ENCODE measurements at places on chromosomes 2 and 18. TPM values are rescaled to one million over a fixed set of nuclear protein-coding genes. Genes with fewer than 3 reads are reported as not detected.

DNA sequence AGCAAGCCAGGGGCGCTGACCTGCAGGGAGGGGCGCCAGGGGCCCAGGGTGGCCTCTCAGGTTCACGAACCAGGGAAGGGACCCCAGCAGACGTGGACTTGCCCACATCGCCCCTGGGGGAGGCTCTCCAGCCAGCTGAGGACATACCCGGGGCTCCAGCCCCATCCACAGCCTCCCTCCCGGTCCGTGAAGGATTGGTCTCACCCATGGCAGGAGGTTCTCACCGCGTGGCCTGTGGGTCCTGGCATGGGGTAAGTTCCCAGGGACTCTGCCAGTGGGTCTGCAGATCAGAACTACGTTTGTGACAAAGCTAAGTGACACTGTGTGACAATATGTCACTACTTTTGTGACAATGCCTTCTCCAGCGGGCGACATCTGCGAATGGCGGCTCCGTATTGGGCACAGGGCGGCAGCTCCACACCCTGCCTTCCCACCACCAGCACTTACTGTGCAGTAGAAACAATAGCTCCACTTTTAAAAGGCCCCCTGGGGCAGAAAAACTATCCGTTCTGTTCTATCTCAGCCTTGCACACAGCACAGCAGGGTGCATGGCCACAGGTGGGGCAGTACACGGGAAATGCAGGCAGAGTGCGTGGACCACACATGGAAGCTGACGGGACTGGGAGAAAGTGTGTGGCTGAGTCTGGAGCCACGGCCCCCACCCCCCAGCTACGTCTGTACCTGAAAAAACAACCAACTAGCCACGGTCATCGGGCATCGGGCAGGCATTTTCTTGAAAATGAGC, 65.2 kb upstream of the CTDP1 start:
- DNase-seq, result no peak

DNA sequence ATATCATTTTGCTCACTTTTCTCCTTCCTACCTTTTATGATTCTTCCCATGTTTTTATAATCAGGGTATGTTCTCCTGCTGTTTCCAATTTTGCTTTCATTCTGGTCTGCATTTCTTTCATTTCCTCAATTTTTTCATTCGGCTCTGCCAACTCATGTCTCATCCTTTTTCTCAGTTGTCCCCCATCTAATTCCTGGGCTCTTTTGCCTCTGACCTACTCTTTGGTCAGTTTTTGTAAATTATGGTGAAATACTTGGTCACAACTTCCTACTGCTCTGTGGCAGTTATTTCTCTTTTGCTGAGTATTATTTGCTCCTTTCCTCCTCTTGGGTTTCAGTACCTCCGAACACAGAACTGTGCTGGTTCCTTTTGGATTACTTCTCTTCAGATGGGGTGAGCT, 27.5 kb downstream of the MYO7B start:
- no peak for DNase-seq

- no peak for DNase-seq
These were observed 8.8 kb upstream of the ZBTB7C start for GRCh38 chr18:48417985-48418384.

GRCh38 chr2:25286723-25287483, 54.8 kb downstream of the DNMT3A start:
- no peak for DNase-seq

- no peak for DNase-seq
These were observed 86.6 kb upstream of the CAVIN2 start for GRCh38 chr2:191933307-191934105.

The LRP2 gene
- under 0.01 TPM for total RNA-seq

GRCh38 chr2:184551626-184552025, 46.7 kb upstream of the ZNF804A start:
- DNase-seq, result no peak

DNA sequence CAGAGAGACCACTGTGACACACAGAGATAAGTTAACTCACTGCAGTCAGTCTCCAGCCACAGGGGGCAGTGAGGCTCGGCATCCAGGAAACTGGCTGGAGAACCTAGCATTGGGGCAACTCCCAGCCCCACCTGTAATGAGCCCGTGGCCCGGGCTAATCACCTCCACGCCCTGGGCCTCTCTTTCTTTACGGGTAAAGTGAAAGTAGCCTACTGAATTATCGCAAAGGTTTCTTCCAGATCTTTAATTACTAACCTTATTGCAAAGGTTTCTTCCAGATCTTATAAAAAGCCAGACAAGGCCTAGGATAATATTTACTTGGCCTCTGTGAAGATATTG, 45.7 kb upstream of the ACAA2 start:
- DNase-seq, result no peak

DNA sequence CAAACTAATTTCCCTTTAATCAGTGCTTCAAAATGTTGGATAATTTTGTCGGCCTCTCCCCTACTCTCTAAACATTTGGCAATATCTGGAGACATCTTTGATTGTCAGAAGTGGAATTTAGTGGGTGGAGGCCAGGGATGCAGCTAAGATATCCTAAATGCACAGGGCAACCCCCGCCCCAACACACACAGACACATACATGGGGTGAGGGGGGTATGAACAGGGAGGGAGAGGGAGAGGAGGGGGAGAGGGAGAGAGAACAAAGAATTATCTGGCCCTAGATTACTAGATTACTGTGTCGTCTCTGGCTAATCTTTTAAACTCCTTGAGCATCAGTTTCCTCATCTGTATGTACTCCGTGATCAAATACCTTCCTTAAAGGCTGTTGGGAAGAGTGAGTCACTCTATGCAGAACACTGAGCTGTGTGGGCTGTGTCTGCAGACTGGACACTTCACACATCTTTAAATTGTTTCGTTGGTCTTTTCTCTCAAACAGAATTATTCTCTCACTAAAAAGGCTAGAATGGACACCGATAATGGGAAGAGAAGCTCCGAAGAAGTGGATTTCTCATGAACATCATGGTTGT, 2.9 kb downstream of the RNF149 start:
- DNase-seq, result peak; percentile 71

DNA sequence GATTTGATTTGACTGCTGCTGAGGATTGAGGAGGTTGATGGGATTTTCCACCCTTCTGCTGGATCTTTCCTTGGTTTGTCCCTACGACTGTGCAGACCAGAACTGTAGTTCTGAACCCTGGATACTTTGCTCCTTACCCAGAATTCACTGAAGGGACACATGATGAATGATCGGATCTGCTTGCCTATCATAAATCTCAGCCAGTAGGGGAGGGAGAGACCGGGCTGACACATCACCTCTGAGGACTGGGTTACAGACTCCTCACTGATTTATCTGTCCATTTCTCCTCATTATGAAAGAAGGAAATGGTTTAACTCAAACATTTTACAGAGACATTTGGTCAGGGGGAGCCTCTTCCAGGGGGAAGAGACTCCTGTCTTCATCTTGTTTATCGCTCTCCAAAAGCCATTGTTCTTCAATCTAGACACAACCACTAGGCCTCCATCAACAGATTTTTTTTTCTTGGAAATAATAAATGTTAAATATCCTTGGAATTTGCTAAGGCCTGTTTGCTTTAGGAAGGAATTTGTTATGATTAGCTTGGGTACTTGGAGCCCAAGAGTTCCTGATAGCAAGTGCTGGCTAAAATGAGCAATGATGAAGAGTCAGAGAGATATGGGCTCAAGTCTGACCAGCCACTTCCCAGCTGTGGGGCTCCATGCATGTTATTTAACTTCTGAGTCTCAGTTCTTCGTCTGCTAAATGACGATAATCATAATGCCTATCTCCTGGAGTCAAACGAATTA, 925.5 kb downstream of the SLC4A3 start:
- no peak for DNase-seq

DNA sequence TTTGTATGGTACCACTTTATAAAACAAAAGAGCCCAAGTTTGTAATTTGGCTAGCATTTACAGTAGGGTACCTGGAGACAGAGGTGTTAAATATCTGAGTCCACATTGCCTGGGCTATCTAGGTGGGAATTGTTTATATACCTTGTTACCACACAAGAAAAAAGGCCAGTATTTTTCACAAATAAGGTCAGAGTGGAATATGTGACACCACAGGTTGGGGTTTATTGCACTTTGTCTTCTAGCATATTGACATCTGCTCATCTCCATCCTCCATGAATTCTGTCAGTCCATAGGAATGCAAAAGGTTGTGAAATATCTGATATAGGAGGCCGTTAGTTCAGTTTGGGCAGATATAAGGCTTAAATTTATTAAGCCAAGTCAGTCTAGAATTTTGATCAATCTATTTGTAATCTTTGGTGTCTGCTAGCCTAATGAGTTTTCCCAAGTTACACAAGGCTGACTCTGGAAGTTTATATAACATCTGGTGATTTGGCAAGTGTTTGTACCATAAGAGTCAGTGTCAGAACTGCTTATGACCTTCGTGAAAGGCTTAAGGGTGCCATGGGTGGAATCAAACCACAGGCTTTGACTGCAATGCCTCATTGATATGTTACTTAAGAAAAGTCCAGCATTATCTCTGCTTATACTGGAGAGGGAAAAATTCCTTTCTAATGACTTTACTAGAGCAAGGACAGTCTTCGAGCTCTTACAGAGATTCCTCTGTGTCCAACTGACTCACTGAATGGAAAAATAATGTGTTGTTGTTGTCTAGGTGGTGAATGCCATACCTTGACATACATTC, 11.3 kb upstream of the DPP4 start:
- no peak for DNase-seq

The VIL1 gene
- total RNA-seq, result not detected

DNA sequence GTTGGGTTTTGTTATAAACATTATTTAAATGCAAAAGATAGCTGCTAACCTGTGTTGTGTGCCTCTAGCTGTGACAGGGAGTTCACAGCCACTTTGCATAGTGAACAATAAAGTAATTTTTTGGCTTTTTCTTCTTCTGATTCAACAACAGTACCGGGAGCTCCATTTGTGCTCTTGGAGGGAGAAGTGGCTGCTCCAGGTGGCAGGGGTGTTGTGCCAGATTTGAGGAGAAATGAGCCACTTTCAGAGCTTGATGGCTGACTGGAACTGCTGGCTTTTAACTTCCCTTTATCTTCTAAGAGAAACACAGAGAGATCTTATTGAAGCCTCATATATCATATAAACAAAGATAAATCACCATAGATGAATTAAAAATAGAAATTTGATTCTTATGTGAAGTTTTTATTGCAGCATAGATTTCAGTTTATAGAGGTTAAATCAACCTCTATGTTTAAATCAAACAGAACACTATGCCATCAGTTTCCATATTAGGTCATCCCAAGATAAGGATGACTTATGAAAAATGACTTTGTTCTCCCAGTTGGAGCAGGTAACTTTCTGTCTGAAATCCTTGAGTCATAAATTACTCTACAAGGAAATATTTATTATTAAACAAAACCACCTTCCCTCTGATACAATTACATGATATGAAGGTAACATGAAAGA, 182.0 kb upstream of the SESTD1 start:
- no peak for DNase-seq

The MGAT4A gene
- total RNA-seq, result 6.2 TPM

Measured in dermis microvascular lymphatic vessel endothelial cell (primary cell).